Hepatic stellate cell (primary cell): ENCODE measurements at places on chromosomes 16 and 17.

GRCh38 chr17:9828296-9829295 lies 2.9 kb downstream of the GLP2R start:
- DNase-seq: no peak

- peak; percentile 17 for DNase-seq
These were observed 52.0 kb upstream of the TEX2 start for GRCh38 chr17:64315032-64315490.

GRCh38 chr17:41547921-41548843 lies 20.1 kb upstream of the KRT19 start:
- DNase-seq: peak; percentile 95

- no peak for DNase-seq
These were observed 125.0 kb upstream of the IRX3 start for GRCh38 chr16:54411544-54411943.

- no peak for DNase-seq
These were observed 1.2 kb upstream of the SGCA start for GRCh38 chr17:50164697-50164988.

GRCh38 chr17:75270218-75270965 lies 639 bp downstream of the MIF4GD start:
- DNase-seq: peak; percentile 86

GRCh38 chr17:8144401-8145231 lies 7.6 kb downstream of the PER1 start:
- no peak for DNase-seq

- DNase-seq: no peak
These were observed 9.5 kb downstream of the BLTP2 start for GRCh38 chr17:28635506-28635905.
